ENCODE measurements at places on chromosomes 16 and 17.

GRCh38 chr17:43608313-43608712, 53.4 kb downstream of the MEOX1 start:
- no peak for DNase-seq

DNA sequence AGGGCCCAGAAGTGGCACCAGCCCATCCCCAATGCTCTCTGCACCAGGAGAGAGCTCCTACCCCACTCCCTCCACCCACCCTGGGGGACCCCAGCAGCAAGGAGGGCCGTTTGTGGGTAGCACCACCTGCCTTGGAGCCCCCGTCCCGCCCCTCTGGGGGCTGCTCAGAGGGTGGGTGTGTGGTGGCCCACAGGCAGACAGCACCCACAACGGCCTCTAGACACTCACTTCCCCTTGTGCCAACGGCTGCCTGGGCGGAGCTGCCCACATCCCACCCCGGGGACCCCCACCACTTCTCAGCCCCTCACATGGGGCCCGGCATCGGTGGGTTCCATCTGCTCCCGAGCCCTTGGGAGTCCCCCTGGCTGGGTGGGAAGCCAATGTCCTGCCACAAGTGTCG, 33.3 kb downstream of the BAHCC1 start:
- no peak for DNase-seq

DNA sequence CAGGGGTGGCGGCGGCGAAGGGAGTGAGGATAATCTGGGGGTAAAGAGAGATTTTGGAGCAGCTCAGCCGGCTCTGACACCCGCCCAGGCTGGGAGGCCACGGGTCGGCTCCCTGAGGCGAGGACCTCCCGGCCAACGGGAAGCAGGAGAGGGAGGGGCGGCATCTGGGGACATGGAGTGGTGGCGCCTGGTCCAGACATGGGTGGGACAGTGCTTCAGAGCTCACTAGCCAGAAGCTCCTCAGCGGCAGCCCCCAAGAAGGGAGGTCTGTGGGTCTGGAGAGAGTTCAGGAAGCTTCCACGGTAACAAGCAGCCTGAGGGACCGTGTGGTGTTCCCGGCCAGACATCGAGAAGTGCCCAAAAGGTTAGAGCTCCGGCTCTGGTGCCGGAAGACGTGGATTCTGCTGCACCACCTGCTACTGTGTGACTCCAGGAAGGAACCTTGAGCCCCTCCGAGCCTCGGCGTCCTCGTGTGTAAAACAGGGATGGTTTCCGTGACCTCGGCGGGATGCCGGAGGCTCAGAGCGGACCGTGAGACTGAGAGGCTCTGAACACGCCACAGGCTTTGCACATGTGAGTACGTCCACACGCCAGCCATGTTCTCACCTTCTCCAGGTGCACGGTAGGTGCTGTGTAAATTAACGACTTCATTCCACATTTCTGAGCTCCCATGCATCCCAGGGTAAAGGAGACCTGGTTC, 56.9 kb downstream of the TIMM22 start:
- DNase-seq, result no peak

GRCh38 chr16:20650400-20651166, 46.9 kb downstream of the ACSM1 start:
- no peak for DNase-seq

DNA sequence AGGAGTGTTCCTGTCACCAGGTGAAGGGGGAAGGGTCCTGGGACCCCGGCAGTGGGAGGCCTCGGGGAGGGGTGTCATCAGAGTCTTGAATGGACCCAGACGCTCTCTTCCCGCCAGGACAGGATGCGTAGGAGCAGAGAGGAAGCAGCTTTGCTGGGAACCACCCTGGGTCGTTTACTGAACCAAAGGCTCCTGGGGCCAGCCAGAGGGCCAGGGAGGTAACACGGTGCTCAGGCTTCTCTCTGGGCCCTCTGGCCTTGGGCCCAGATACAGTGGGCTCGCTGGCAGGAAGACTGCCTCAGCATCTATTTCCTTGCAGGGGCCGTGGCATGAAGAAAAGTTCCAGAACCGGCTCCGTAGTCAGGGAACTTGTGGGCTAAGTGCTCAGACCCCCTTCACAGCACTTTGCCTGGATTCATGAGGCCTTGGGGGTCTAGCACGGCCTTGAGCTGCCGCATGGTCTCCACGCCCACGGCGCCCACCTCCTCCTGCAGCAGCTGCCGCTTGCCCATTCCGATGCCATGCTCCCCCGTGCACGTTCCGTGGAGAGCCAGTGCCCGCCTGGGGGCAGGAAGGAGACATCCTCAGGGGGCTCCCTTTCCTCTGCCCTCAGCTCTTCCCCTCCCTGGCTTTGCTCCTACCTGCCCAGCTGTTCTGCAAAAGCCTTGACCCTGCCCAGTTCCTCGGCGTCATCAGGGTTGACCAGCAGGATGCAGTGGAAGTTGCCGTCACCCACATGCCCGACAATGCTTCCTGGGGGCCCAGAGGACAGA, 4.4 kb downstream of the LDHD start:
- DNase-seq, result no peak

DNA sequence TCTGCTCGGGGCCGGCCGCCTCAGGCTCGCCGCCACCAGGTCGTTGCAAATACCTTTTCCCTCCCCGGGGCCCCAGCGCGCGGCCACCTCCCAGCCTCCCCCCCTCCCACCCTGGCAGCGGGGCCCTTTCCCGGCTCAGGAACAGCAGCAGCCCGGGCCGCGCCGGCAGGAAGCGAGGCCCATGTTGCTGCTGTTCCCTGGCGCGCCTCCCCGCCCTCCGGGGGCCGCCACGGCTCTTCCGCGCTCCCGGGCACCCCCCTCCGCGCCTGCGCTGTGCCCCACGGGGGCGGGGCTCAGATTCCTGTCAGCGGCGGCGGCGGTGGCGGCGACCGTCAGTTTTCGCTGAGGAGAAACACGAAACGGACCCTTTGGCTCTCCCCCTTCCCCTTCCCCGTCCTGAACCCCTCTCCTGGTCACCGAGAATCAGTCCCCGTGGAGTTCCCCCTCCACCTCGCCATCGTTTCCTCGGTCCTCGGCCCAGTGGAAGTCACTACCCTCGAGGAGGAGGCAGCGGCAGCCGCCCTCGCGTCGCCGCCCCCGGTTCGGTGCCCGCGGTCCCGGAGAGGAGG, at the start of gene NFAT5:
Gene NFAT5, plus strand, starts transcription at position 296 of the 569 bp plus-strand sequence. CDS start 336 bp downstream, outside the sequence.
- DNase-seq, result peak; percentile 89

GRCh38 chr17:79035686-79036085, 11.7 kb downstream of the C1QTNF1 start:
- DNase-seq, result no peak

- DNase-seq, result no peak
Observed at GRCh38 chr17:31807846-31808245, 51.2 kb downstream of the COPRS start.

DNA sequence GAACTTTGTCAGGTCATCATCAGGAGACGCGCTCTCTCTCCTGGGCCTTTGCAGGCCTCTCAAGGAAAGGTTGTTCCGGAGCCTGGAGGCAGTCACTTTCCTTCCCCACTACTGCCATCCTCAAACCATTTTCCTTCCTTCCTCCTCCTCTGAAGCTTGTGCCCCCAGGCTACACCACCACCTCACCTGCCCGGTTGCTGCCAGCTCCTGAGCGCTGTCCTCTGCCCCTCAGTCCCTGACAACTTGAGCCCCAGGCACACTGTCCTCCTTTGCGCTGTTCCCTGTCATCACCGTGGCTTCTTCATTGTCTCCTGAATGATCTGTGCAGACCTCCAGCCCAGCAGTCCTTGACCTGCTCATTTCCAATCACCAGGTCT, 18.9 kb downstream of the CDRT4 start:
- DNase-seq, result no peak

DNA sequence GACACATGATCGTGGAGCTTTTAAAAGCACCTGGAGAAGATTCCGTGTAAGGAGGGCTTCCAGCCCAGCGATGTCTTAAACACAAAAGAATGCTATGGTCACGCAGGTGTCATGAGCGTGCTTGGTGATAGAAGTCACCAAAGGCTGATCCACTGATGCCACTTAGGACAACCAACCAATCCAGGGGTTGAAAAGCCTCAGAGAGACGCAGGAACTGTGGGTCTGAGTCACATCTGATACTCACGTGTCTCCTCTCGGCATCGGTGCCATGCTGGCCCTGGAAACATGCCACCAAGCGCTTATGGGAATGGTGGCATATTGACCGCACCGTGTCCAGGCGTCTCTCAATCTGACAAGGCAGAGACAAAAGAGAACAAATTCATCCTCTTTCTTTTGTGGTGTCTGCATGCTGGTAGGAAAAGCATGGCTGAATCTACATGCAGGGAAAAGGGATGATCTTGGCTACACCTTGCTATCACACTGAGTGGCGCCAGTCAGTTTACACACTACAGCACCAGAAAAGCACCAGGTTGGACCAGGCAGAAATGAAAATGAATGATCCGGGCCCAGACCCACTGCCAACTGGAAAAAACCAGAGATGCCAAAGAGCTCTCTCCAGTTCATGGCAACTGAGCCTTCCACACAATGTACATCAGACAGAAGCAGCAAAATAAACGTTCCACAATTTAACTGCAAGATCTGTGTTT, 38.0 kb downstream of the ARHGAP17 start:
- DNase-seq, result no peak

DNA sequence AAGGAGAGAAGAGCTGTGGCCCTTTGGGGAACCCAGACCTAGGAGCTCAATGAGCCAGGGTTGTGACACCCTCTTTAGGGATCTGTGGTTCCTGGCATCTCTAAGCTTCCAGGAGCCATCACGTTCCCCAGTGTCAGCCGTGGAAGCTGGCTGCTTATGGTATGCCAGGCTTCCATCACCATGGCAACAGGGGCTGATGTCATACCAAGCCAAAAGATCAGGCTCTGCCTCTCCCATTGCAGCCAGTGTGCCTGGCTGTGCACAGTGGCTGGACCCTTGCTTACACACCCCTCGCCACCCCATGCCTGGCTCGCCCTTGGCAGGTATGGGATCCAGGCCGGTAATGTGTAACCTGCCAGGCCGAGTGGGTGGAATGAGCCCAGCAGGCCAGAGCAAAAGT, 91.1 kb downstream of the SSH2 start:
- no peak for DNase-seq

DNA sequence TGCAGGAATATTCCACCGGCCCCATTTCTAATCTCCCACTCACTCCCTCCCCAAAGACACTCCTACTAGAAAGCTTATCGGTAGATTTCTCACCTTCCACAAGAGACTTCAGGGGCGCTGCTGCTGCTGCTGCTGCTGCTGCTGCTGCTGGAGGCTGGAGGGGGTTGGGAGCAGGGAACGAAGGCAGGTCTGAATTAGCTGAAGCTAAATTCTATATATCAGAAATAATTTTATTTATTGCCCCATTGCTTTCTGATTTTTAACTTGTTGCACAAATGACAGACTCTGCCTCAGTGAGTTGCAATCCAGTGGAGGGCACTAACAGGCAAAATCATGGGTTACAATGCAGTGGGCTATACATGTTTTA, 25.8 kb upstream of the HLF start:
- no peak for DNase-seq

DNA sequence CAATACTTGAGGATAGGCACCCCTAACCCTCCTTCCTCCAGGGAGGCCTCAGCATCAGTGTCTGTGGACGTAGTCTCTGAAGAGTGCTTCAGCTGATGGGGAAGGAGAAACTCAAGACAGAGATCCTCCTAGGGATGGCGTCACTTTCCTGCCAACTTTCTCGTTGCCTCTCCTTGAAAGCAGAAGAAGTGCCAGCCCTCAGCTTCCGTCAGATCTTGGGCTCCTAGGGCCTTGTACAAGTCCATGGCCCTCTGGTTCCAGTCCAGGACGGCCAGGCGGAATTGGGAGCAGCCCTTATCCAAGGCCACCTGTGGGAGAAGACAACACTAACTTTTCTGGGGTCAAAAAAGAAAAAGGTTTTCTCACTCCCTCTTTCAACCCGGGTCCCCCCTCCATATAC, 1.3 kb downstream of the SAT2 start:
- no peak for DNase-seq

- no peak for DNase-seq
Observed at GRCh38 chr16:46756772-46757171, 8.6 kb upstream of the MYLK3 start.

- no peak for DNase-seq
Observed at GRCh38 chr17:64439956-64440355, 9.0 kb upstream of the MILR1 start.

DNA sequence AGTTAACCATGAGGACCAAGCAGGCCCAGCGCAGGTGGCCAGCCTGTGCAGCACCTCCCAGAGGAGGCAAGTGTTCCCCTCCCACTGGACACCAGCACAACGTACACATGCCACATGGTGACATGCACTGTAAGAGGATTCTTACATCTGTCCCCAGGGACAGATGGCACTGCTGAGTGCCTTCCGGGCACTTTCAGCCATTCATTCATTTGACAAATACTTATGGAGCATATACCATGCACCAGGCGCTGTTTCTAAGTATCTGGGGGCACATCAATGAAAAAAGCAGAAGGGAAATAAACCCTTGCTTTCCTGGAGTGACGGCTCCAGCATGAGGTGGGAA, 79.6 kb downstream of the GAS7 start:
- DNase-seq, result no peak

DNA sequence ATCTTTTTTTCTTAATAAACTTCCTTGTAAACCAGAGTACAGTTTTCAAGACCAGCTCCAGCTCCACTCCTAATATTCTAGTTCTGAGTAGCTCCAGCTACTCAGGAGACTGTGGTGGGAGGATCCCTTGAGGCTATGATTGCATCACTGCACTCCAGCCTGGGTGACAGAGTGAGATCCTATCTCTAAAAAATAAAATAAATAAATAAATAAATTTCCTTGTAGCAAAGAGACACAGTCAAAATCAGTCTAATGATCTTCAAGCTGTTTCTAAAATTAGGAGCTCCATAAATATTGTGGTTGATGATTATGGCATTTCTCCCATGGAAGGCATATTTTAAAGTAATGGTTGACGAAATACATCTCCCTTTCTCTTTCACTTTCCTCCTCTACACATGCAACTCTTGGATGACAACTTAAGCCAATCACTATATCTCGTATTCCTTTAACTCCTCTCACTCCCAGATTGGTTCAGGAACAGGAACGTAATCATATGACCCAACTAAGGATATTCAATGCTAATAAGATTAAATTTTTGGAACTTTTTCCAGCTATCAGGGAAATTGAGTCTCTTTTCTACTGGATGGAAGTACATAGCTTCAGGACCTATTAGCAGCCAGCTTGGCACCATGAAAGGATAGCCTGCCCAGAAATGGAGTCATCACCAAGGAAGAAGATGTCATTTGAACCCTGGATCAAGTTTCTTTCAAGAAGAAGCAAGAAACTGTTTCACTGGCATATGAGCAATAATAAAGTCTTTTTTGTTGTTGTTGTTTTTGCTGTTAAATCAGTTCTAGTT, 42.1 kb upstream of the TAOK1 start:
- DNase-seq, result no peak

GRCh38 chr16:89678258-89678657, 8.2 kb upstream of the CDK10 start:
- DNase-seq, result no peak

GRCh38 chr17:79519601-79520000, 91.2 kb downstream of the RBFOX3 start:
- DNase-seq, result no peak

- DNase-seq, result no peak
Observed at GRCh38 chr17:57567251-57567650, 177.8 kb downstream of the CCDC182 start.

GRCh38 chr17:49545806-49546545, 29.7 kb upstream of the NXPH3 start:
- no peak for DNase-seq
